ENCODE measurements at places on chromosomes 3 and 15.

DNA sequence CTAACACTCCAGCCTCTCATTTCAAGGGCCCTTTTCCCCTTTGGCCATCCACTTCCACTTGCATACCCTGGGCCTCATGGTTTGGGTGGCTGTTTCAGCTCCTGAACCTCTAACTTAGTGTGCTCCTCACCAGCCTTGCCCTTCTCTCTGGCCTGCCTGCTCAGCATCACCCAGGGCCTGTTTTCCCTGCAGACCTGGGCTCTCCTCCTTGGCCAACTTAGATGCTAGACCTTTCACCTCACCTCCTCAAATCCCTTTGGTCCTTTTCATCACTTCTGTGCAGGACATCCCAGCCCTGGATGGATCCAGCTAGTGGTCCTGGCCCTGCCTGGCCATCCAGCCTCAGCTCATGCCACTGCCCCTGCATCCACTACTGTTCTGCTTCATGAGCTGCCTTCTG lies 95.4 kb downstream of the CACNA1D start:
- no peak for DNase-seq

- no peak for DNase-seq
Observed at GRCh38 chr15:70486451-70487386, 276.6 kb downstream of the UACA start.

- no peak for DNase-seq
Observed at GRCh38 chr3:196941729-196942225, 551 bp downstream of the NCBP2 start.

- DNase-seq, result no peak
Observed at GRCh38 chr3:30102356-30102755, 504.0 kb upstream of the TGFBR2 start.

DNA sequence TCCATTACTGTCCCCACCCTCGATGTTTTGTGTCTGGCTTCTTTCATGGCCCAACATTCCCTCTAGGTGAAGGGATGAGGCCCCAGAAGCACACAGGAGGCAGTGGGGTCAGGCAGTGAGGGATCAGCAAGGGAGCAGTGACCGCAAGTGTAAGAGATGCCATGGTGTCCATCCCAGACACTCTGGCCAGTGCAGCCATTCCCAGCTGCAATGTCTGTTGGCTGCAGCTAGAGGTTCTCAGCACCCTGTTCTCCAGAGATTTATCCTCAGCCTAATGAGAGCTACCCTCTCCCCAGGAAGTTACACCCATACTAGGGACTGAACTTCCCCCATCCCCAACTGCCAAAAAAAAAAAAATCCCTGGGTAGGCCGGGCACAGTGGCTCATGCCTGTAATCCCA lies 40.2 kb downstream of the TRANK1 start:
- no peak for DNase-seq

DNA sequence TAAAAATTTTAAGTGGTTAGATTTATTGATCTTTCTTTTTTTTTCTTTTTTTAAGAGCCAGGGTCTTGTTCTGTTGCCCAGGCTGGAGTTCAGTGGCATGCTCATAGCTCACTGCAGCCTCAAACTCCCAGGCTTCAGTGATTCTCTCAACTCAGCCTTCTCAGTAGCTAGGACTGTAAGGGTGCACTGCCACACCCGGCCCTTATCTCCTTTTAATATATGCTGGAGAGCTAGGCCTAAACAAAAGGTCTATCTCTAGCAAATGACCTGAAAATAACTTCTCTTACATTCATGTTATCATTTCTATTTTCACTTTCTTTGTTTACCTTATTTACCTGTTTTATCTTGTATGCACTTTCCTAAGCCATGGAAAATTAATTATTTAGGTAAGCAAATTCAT lies 35.2 kb upstream of the MELTF start:
- no peak for DNase-seq

DNA sequence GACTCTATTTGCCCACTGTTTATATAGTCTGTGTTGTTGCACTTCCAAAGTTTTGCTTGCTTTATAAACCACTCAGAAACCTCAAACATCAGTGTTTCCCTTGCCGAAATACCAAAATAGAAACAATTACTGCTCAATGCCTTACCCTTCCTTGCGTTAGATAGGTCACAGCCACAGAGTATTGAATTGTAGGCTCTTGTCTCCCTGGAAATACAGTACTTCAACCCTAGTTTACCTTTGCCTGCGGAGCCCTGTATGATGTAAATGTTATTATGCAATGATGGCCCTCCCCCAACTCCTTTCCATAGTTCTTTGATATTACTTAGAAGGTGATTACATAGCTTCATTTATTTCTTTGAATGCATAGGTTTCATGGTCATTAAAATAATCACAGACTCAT lies 44.2 kb downstream of the SOX2 start:
- no peak for DNase-seq

- DNase-seq, result no peak
Observed at GRCh38 chr3:71718072-71718471, 7.1 kb downstream of the EIF4E3 start.

DNA sequence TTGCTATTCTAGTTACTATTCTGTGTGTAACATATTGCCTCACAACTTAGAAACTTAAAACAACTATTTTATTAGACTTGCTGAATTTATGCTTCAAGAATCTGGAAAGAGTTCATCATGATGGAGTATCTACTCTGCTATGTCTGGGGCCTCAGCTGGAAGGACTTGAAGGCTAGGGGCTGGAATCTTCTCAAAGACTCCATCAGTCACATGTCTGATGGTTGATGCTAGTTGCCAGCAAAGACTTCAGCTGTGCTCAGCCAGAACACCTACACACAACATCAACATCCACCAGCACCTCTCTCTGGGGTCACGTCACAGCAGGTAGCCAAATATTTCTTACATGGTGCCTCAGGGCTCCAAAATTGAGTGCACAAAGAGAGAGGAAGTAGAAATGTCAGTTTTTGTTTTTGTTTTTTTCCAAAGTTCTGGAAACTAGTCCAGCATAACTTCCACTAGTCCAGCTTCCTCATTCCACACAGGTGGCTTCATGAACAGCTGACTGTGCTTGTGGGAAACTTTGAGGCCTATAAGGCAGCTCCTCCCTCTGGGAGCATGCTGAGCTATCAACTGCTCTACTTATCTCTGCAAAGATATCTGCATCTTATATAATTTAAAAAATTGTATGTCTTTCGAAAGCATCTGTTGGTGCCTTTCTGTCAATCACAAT lies 325.4 kb upstream of the AGTR1 start:
- DNase-seq, result no peak

- no peak for DNase-seq
Observed at GRCh38 chr15:20356911-20357480, 184.6 kb downstream of the GOLGA6L6 start.

GRCh38 chr3:72355168-72355567 lies 493.1 kb downstream of the SHQ1 start:
- DNase-seq, result no peak

- DNase-seq, result no peak
Observed at GRCh38 chr3:51969841-51970240, 2.6 kb upstream of the PCBP4 start.

- no peak for DNase-seq
Observed at GRCh38 chr3:21094686-21095085, 656.3 kb downstream of the ZNF385D start.

DNA sequence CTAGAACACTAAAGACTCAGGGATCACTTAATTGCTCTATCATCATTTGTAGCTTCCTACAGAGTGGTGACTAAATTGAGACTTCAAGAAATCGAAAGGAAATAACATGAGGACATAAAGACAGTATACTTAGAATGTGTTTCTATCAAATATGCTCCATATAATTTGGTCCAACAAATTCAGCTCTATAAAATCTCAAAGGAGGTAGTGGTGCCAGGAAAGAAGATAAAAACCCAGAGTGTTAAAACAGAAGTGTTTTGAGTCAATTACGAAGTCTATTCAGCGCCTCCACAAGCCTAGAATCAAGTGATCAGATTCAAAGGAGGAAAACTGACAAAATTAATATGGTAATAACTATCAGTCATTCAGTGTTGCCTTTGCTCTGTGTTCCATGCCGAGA lies 22.9 kb downstream of the MAGI1 start:
- no peak for DNase-seq

- no peak for DNase-seq
Observed at GRCh38 chr3:127961963-127962362, 46.9 kb downstream of the KBTBD12 start.

GRCh38 chr3:38028621-38029361 lies 651 bp downstream of the PLCD1 start:
- no peak for DNase-seq

GRCh38 chr3:105700575-105700974 lies 168.2 kb downstream of the CBLB start:
- DNase-seq, result no peak

GRCh38 chr3:55630921-55631299 lies 143.8 kb upstream of the WNT5A start:
- DNase-seq, result no peak

DNA sequence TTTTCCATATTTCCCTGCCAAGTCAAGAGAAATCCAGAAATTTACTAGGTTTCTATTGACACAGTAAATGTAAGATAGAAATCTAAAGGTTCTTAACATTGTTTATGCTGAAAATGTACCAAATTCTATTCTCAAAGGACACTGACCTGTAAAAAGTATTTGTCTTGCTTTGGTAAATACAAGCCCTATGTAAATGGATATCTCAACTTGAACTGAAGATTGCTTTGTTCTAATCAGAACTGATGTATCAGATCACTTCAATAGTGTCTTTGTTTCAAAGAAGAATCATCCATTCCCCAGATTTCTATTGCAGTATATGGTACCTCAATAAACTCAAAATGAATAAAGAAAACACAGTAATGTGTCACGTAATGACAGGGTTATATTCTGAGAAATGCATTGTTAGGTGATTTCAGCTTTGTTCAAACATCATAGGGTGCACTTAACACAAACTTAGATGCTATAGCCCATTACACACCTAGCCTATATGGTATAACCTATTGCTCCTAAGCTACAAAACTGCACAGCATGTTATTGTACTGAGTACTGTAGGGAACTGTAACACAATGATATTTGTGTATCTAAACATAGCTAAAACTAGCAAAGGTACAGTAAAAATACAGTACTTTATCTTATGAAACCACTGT lies 143.5 kb upstream of the NECTIN3 start:
- DNase-seq, result no peak

GRCh38 chr3:14430706-14431451 lies 28.5 kb downstream of the SLC6A6 start:
- no peak for DNase-seq

- DNase-seq, result no peak
Observed at GRCh38 chr3:31077826-31078225, 183.4 kb upstream of the GADL1 start.

GRCh38 chr3:118765636-118766305 lies 268.9 kb downstream of the IGSF11 start:
- no peak for DNase-seq

DNA sequence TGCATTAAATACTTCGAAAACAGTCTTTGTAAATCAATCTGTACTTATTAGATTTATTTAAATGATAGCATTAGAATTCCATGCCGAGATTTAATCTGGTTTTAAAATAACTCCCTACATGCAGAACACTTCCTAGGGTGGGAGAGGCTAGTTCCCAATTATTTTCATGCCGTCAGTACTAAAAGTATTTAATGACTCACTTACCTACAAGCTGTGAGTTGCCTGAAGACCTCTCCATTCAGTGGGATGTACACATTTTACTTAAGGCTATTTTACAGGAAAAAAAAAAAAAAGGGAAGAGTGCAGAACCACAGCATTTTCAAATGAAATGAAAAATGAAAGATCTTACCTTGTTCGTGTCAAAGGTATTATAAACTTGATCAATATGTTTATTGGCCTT lies 469 bp downstream of the GUCA1C start:
- DNase-seq, result no peak

- DNase-seq, result no peak
Observed at GRCh38 chr15:25677719-25678499, 185.2 kb downstream of the ATP10A start.
